Fibroblast of villous mesenchyme (primary cell): ENCODE measurements at places on chromosomes 16 and 17. TPM values are rescaled to one million over a fixed set of nuclear protein-coding genes. Genes with fewer than 3 reads are reported as not detected.

The BCAR1 gene
- 87.2 and 120 TPM in 2 replicates for total RNA-seq

The PLD6 gene
- 4.8 and 5.6 TPM in 2 replicates for total RNA-seq

The TBC1D3C gene
- under 0.01 TPM in 1 of 2 replicates, not detected in the other for total RNA-seq

The SLC6A2 gene
- total RNA-seq = not detected in 2 replicates

The ASGR1 gene
- 0.43 and 0.64 TPM in 2 replicates for total RNA-seq

The CCNF gene
- 17.7 and 26.8 TPM in 2 replicates for total RNA-seq

The ABCC11 gene
- total RNA-seq = under 0.01 and 0.43 TPM in 2 replicates

The TEKT5 gene
- under 0.01 TPM in 1 of 2 replicates, not detected in the other for total RNA-seq

The UTS2R gene
- total RNA-seq = not detected in 2 replicates

The PMP22 gene
- total RNA-seq = 23.2 and 38.0 TPM in 2 replicates

The CRISPLD2 gene
- total RNA-seq = 44.0 and 87.3 TPM in 2 replicates

The UNC13D gene
- 0.86 and 1.6 TPM in 2 replicates for total RNA-seq

The TP53TG3C gene
- 0.43 TPM in 1 of 2 replicates, not detected in the other for total RNA-seq

The SLC12A3 gene
- not detected in 2 replicates for total RNA-seq

The APPBP2 gene
- total RNA-seq = 42.8 and 69.1 TPM in 2 replicates

The WNT9B gene
- under 0.01 TPM in 1 of 2 replicates, not detected in the other for total RNA-seq

The CCL13 gene
- total RNA-seq = not detected in 2 replicates

The ITGAD gene
- total RNA-seq = not detected in 2 replicates

The KCNJ18 gene
- total RNA-seq = not detected in 2 replicates

The SLC35B1 gene
- 56.4 and 61.3 TPM in 2 replicates for total RNA-seq

The ZNF629 gene
- 19.4 and 21.6 TPM in 2 replicates for total RNA-seq

The EVPLL gene
- total RNA-seq = not detected in 2 replicates

The NAGLU gene
- 28.5 and 35.1 TPM in 2 replicates for total RNA-seq

The IL21R gene
- 0.43 and 1.9 TPM in 2 replicates for total RNA-seq

The SYCE1L gene
- 0.32 TPM in 1 of 2 replicates, not detected in the other for total RNA-seq

The PRKCA gene
- 50.9 and 60.5 TPM in 2 replicates for total RNA-seq

The UBE2O gene
- 17.4 and 25.9 TPM in 2 replicates for total RNA-seq

The ZNF319 gene
- 5.5 and 6.0 TPM in 2 replicates for total RNA-seq

The MRPS23 gene
- 18.7 and 22.0 TPM in 2 replicates for total RNA-seq

The TEDC2 gene
- 6.9 and 8.4 TPM in 2 replicates for total RNA-seq
